ENCODE measurements at places on chromosomes 13 and 19. TPM values are rescaled to one million over a fixed set of nuclear protein-coding genes. Genes with fewer than 3 reads are reported as not detected.

DNA sequence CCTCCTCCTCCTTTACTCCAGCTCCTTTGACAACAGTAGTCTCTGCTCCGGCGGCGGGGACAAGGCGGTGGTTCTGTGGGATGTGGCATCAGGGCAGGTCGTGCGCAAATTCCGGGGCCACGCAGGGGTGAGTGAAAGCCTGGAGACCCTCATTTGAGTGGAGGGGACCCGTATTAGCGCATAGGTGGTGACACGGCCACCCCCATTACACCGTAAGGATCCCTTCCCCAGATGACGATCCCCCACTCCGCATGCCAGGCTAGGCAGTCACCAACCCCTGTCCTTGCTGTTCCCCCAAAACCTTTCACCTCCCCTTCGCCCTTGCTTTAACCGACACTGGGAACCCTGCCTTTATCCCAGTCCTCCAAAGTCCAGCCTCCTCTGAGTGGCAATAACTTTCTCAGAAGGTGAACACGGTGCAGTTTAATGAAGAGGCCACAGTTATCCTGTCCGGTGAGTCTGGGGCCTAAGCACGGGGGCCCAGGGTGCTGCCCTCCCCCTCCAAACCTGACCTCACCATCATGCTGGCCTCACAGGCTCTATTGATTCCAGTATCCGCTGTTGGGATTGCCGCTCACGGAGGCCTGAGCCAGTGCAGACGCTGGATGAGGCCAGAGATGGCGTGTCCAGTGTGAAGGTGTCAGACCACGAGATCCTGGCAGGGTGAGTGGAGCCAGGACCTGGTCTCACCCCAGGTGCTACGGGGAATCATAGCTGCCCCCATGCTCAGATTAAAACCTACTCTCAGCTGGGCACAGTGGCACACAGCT is 3.7 kb downstream of the WDR83 start:
- no peak for DNase-seq

GRCh38 chr13:95154413-95154886 is 146.8 kb downstream of the ABCC4 start:
- peak; percentile 82 for DNase-seq

DNA sequence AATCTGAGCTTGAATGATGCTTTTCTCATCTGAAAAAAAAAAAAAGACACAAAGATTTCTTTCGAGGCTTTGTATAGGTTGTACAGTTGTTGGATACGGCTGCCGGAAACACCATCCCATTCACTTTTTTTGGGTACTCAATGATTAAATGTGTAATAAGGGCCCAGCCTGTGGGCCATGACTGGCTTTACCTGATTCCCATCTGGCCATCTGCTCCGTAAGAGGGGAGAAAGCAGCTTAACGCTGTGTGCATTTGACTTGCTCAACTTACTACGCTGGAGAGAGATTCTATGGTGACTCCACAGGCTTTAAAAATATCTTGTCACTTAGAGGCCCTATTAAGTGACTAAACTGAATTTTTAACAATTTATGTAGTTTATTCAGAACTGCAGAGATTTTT is 731 bp downstream of the ZNF558 start:
- DNase-seq: no peak

- no peak for DNase-seq
Observed at GRCh38 chr13:106241974-106242953, 293.2 kb downstream of the EFNB2 start.

- peak; percentile 56 for DNase-seq
Observed at GRCh38 chr19:18932216-18932841, 8.7 kb downstream of the HOMER3 start.

DNA sequence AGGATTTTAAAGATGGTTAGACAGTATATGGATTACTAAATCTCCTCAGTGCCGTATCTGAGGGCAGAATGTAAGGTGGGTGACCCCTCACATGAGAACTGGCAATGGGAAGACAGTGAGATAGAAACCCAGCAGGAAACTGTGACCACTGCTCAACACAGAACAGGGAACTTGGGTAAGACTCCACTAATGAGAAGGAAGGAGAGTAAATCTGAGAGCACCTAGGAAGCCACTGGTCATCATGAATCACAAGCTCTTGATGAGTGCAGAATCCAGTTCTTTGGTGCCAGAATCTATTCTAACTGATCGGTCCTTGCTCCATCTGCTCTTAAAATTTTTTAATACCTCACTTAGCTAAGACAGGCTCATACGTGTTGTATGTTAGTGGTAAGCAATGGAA is 261.8 kb downstream of the KLF12 start:
- DNase-seq: no peak

GRCh38 chr13:51957377-51958216 is 53.7 kb downstream of the ATP7B start:
- no peak for DNase-seq

GRCh38 chr13:96744367-96745331 is 249.6 kb downstream of the OXGR1 start:
- DNase-seq: no peak

DNA sequence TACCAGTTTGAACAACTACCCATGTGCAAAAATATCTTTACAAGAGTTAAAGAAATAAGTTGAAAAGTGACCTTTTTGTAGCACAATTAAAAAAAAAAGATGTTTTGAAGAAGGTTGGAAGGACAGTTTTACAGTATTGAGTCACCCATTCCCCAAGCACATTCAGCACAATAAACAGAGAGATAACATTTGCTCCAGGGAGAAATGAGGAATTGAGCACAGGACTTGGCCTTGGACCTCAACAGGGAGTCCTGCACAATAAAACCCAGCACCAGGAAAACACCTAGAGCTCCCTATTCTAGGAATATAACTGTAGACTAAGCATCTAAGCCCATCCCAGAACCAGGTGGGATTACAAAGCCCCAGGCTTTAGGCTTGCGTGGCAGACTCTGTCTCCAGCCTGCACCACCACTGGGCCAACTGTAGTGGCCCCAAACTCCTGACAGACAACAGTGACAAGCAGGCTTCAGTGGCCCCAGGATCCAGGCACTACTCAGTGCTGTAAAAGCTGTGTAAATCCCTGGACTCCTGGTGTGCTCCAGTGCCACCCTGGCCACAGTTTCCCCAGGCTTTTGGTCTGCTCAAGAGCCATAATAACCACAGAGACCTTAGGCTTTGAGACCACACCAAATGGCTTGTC is 857.2 kb downstream of the SLITRK1 start:
- no peak for DNase-seq

GRCh38 chr19:45137179-45137761 is 23.5 kb downstream of the NKPD1 start:
- DNase-seq: no peak

DNA sequence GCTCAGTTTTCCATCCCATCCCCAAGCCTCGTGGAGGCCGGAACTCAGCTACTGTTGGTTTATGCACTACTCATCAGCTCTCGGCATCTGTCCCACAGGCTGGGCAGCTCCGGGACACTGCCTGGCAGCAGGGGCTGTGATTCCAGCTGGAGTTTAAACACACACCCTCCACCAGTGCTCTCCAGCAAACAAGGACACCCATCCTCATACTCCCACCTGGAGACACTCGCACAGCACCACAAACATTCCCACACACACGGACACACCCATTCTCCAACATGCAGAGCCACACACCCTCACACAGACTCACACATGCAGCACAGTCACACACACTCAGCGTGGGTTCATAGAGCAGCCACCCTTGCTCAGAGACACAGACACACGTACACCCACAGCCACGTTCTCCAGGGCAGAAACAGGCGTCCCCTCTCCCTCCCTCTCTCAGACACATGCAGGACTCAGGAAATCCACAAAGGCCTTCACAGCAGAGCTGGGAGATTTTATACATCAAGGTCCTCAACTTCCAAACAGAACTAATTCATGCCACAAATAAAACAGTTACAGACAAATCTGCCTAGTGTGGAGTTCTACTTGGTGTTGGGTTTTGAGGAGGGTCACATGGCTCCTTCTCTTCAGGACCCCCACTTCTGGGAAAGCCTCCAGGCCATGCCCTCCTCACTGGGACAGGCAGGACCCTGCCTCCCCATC is 785.4 kb downstream of the UQCRFS1 start:
- DNase-seq: peak; percentile 10

DNA sequence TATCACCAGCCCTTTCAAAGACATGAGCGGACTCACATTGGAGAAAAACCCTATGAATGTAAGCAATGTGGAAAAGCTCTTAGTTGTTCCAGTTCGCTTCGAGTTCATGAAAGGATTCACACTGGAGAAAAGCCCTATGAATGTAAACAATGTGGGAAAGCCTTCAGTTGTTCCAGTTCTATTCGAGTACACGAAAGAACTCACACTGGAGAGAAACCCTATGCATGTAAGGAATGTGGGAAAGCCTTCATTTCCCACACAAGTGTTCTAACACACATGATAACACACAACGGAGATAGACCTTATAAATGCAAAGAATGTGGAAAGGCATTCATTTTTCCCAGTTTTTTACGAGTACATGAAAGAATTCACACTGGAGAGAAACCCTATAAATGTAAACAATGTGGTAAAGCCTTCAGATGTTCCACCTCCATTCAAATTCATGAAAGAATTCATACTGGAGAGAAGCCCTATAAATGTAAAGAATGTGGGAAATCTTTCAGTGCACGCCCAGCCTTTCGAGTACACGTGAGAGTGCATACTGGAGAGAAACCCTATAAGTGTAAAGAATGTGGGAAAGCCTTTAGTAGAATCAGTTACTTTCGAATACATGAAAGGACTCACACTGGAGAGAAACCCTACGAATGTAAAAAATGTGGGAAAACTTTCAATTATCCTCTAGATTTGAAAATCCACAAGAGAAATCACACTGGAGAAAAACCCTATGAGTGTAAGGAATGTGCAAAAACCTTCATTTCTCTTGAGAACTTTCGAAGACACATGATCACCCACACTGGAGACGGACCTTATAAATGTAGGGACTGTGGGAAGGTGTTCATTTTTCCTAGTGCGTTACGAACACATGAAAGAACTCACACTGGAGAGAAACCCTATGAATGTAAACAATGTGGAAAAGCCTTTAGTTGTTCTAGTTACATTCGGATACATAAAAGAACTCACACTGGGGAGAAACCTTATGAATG is 17.6 kb downstream of the ZNF791 start:
- peak; percentile 33 for DNase-seq

DNA sequence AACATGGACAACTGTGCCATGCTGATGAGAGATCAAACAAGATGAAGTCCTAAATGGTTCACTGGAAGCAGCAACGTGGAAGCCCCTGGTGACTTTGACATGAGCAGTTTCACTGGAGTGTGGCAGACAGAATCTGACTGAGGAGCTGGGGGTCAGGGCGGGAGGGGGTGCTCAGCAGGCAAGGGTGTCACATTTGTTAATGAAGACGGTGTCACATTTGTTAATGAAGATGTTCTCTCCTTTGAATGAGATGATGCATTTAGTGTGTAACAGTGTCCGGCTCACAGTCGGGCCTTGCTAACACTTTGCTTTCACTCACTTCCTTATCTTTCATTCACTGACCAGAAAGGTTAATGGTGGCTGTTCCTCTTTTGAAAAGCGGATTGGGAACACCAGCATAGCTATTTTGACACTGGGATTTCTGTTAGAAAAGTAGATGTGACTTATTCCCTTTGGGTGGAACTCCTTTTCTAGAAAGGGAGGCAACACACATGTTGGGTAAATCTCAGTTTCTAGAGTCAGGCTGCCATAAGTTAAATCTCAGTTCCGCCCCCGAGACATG is 693.7 kb downstream of the UQCRFS1 start:
- no peak for DNase-seq

DNA sequence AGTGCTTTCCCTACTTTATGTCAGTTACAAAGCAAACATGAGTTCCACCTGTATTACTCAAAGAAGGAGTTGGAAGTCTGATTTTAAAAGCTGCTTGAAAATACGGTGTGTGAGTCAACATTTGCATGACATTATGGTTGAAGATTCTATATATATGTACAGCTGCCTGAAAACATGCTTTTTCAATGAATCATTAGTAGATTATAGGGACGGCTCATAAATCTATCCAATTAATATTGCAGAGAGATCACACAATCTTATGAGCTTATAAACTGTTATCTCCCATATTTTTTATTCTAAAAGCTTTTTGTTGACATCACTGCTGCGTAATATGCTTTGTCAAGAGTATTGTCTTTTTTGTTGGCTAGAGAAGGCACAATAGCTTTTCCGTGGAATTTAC is 873.8 kb downstream of the SLITRK6 start:
- no peak for DNase-seq

GRCh38 chr19:35272122-35272719 is 3.5 kb downstream of the USF2 start:
- DNase-seq: no peak

GRCh38 chr19:58296104-58296503 is 9.1 kb upstream of the ERVK3-1 start:
- no peak for DNase-seq

DNA sequence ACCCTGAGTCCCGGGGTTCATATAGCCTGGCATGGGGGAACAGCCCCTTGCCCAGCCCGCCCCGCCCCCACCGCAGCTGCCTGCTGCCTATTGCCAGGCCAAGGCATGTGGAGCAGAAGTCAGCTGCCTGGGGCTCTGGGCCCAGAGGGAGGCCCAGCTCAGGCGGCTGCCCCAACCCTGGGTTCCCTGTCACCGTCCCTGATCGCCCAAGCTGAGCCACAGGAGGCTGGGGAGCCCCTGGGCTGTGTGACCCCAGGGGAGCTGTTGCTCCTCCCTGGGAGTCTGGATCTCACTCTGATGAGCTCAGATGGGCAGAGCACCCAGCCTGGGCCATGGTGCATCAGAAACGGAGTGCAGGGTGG is 1.4 kb downstream of the PLIN4 start:
- DNase-seq: no peak

DNA sequence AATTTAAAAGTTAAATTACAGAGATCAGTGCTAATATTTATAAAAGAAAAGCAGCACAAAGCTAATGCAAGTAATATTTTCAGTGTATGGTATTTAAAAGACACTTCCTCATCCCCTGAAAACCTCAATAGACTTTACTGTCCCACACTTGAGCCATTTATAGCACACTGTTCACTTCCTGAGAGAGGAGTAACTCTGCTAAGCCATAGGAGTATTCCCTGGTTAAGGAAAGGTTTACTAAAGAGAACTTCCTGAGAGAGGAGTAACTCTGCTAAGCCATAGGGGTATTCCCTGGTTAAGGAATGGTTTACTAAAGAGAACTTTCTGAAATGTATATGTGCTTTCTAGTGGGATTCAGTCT is 159.4 kb downstream of the NHLRC3 start:
- no peak for DNase-seq

DNA sequence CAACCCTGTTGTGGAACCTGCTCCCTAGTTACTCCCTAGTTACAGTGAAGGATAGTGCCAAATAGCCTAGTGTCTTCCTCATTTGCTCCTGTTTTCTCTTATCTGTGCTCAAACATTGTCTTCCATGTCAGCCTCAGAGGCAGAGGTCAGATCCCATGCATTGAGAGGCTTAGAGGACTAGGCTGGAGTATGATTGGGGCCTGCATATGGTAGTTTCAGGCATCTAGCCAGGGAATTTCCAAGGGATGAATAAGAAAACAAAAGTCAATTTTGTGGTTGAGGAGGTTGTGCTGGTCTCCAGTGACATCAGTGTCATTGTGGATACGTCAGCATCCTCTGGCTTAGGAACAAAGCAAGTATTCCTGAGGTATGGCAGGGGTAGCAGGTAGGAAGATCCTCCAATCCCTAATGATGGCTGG is 9.4 kb downstream of the ZNF546 start:
- peak; percentile 72 for DNase-seq

- no peak for DNase-seq
Observed at GRCh38 chr13:41313117-41313516, 2.0 kb downstream of the NAA16 start.

- no peak for DNase-seq
Observed at GRCh38 chr13:31352467-31352866, 152.7 kb downstream of the B3GLCT start.

The NKPD1 gene
- total RNA-seq: 0.20 TPM

The KLK4 gene
- total RNA-seq: not detected

The TEKTIP1 gene
- total RNA-seq: not detected

The PSG11 gene
- total RNA-seq: not detected

The TMED1 gene
- 44.0 TPM for total RNA-seq

The KRTDAP gene
- total RNA-seq: not detected

The ZFP28 gene
- 5.8 TPM for total RNA-seq

All from lung microvascular endothelial cell (primary cell).